ENCODE measurements at places on chromosomes 13 and 19.

DNA sequence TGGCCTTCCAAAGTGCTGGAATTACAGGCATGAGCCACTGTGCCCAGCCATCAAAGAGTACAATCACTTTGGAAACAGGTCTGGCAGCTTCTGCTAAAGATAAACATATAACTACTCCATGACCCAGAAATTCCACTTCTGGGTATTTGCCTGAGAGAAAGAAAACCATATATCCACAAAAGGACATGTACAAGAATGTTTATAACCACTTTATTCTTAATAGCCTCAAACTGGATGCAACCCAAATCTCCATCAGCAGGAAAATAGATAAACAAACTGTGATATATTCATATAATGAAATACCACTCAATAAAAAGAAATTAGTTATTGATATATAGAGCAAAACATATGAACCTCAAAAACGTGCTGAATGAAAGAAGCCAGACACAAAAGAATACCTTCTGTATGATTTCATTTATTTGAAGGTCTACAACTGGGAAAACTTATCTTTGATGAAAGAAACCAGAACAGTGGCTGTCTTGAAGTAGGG is 40.5 kb downstream of the TEX26 start:
- no peak for DNase-seq

DNA sequence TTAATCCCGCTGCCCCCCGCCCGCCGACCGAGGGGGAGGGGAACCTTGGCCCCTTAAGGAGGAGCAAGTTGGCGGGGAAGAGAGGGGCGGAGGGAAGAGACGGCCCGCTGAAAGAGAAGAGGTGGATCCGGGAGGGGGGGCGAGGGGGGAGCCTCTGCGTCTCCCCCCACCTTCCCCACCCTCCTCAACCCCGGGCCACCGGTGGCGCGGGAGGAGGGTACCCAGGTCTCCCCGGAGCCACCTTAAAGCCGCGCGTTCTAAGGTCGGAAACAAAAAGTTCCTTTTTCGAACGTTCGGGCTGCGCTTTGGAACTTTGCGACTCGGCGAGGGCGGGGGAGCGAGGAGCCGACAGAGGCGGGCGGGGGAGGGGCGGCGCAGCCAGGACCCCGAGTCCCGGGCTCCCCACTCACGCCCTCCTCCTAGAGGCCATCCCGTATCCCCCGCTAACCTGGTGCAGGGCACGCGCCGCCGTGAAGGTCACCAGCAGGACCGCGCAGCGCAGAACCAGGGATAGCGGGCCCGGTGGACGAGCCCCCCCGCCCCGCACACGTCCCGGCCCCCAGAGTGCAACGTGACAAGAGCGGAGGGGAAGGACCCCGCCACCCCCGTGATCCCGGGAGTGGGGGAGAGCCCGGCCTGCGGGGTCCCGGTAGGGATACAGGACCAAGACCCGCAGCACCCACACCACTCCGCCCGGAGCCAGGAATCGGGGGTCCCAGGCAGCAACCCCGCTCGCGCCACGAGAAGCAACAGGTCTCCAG is 659 bp downstream of the ERF start:
- peak; percentile 83 for DNase-seq

GRCh38 chr19:40465557-40466218 is at the start of gene BLVRB:
BLVRB (minus strand) TSS chr19:40465745; CDS start chr19:40465688, 57 bp downstream.
- DNase-seq = peak; percentile 99

GRCh38 chr13:111302045-111302726 is 18.3 kb upstream of the TEX29 start:
- DNase-seq = no peak

DNA sequence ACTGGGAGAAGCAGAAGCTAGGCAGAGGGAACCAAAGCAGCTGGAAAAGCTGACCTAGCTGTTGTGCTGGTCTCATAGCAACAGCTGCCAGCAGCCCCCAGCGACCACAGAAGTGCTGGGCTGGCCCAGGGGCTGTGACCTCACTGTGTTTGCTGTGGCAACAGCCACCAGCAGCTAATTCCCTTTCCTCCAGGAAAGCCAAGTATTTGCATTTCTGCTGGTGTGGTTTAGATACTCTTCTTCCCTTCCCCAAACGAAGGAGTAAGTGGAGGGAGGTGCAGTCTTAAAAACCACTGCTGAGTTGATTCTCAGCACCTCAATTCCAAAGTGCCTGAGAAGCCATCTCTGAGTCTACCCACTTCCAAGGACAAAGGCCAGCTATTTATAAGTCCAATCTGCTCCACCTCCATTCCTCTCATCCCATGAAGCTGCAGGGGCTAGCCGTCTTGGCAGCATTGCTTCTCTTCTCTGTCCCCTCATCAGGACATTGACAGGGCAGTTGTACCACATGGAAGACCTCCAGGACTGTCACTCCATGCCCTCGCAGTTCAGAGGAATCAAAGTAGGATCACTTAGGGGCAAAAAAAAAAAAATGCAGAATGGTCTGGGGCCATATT is 11.5 kb upstream of the CCDC97 start:
- no peak for DNase-seq

- no peak for DNase-seq
Measured at GRCh38 chr13:48775804-48776203, 122.1 kb downstream of the CYSLTR2 start.

GRCh38 chr13:46179491-46179908 is 2.5 kb downstream of the LCP1 start:
- peak; percentile 91 for DNase-seq

DNA sequence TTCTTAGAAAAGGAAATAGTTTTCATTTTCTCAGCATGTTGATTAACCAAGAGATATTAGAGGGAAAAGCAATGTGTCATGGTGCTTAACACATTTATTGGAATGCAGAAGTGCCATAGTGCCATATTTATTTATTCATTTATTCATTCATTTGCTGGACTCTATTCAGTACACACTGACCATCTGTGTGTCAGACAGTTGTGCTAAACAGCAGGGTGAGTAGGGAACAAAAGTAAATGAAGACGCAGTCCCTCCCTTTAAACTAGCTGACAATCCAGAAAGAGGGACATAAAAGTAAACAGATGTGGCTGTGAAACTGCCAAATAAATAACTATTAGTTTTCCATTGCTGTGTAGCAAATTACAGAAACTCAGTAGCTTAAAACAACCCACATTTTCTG is 323.7 kb downstream of the MTUS2 start:
- DNase-seq = no peak

DNA sequence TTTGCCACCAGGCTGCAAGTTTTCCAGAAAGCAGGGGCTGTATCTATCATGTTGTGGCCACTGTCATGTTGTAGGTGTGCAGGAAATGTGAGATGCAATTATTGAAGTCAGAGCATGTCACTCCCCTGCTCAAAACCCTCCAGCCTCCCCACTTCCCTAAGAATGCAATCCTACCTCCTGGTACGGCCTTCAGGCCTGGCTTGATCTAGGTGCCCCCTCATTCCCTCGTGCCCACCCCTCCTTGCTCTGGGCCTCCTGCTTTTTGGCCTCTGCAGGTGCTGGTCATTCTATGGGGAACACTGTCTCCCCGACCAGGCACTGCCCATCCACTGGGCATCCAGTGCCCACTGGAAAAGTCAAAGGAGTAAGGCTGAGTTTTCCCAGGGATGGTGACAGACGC is 28.5 kb upstream of the MATK start:
- no peak for DNase-seq

DNA sequence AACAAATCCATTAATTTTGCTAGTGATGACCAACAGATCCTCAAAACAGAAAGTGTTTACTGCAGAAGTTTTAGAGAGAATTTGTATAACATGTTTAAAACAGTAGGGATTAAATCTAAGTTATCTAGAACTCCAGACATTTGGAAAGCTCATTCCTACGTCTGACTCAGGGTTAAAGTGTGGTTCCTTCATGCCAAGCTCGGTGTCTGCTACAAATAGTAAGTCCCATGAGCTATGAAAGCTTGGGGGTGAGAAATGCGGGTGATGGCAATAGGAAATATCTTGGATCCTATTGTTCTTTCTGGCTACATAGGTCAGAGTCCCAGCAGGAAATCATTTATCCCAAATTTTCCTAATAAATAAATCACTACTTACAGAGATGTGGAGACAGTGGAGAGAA is 867.1 kb downstream of the UQCRFS1 start:
- DNase-seq = no peak

DNA sequence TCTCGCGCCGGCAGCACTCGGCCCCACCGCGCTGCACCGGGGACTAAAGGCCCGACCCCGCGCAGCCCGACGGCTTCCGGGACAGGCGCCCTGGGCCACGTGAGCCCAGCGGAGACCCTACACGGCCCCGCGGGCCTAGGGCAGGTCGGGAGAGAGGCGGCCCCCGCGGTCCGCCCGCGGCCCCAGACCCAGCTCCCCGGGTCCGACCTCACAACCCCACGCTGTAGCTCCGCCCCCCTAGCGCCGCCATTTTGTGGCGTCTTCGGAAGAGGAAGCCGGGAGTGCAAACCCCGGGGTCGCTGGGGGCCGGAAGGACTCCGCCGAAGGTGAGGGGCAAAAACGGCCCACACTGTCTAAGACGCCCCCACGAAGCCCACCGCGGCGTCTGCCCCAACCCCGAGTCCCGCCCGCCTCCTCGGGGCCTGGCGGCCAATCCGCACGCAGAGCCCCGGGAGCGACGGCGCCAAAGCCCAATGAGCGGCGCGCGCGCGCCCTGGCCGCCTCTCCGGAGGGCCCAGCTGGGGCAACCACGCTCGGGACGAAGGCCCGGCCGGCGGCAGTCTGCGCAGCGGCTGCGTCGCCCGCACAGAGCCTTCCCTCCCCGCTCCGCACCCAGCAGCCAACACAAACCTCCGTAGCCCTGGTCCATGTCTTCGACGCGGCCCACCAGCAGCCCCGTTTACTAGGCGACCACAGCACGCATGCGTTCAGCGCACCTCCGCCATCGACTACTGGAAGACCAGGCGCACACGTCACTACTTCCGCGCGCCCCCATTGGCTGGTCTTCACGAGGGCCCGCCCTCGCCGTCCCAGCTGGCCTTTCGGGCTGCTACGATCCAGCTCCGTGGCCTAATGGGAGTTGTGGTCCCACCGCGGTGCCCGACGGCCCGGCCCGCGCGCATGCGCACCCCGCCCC is at the start of gene AKAP8:
AKAP8 (minus strand) TSS at position 705 of the 916 bp plus-strand sequence; CDS start at position 649, 56 bp downstream.
- DNase-seq = peak; percentile 99

GRCh38 chr13:96090240-96091101 is 564 bp downstream of the HS6ST3 start:
- DNase-seq = no peak

- no peak for DNase-seq
Measured at GRCh38 chr19:20080656-20081055, 2.9 kb downstream of the ZNF90 start.

- no peak for DNase-seq
Measured at GRCh38 chr13:98390086-98390715, 186.7 kb downstream of the STK24 start.

DNA sequence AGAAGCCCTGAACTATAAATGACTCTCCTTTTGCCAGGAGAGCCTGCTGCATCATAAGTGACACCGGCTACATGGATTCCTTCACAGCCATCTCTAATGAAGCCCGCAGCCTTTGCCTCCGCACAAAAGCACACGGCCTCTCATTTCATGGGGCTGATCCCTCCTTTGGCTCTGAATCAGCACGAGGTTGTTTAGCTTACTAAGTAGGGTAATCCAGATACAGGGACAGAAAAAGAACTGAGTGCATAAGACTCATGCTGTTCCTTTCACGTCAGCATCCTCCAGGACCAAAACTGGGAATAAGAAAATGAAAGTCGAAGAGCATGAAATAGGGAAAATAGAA is 136.3 kb downstream of the DCT start:
- DNase-seq = no peak

DNA sequence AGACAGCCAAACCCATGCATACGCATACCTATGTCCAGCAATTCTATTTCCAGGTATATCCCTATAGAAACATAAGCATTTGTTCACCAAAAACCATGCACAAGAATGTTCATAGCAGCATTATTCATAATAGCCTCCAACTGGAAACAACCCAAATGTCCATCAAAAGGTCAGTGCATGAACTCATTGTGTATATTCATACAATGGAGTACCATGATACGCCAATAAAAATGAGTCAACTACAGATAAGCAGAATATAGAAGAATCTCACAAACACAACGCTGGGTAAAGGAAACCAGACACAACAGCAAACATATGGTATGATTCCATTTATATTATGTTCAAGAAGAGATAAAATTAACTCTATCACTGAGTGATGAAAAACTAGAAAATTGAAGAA is 23.8 kb downstream of the DEDD2 start:
- DNase-seq = no peak

- no peak for DNase-seq
Measured at GRCh38 chr13:109812382-109812781, 26.0 kb upstream of the IRS2 start.

DNA sequence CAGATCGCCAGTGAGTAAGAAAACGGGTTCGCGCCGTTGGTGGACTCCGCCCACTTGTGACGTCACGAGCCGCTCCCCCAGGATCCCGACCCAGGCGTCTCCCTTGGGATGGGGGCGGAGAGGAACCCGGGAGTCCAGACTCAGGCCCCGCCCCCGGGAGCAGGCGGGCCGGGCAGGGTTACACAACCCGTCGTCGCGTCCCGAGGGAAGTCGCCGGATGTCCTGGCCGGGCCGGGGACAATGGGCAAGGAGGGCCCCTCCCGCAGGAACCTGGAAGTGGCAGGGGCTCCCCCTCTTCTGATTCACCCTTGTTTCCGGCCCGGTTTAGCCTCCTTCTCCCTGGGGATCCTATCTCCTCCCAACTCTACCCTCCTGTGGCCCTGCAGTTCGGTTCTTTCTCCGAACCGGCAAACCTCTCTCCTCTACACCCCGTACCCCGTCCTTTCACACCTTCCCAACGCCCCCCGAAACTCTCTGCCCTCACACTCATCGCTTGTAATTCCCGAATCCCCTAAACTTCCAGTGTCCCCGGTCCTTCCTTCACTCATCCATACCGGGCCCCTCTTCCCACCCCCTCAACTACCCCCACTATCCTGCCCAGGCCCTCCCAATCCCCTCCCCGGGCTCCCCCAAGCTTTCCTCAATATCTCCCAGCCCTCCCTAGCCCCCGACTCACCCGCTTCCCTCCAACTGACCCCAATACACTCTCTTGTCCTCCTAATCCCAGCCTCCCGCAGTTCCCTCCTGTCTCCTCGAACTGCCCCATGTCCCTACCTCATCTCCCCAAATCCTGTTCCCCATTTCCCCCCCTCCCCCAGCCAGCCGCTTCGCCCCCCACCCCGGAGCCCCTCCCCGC is 20.0 kb upstream of the ERCC1 start:
- no peak for DNase-seq

GRCh38 chr13:22017226-22017625 is 346.4 kb downstream of the FGF9 start:
- DNase-seq = no peak

- DNase-seq = no peak
Measured at GRCh38 chr19:49710372-49710951, 19.5 kb downstream of the CPT1C start.

DNA sequence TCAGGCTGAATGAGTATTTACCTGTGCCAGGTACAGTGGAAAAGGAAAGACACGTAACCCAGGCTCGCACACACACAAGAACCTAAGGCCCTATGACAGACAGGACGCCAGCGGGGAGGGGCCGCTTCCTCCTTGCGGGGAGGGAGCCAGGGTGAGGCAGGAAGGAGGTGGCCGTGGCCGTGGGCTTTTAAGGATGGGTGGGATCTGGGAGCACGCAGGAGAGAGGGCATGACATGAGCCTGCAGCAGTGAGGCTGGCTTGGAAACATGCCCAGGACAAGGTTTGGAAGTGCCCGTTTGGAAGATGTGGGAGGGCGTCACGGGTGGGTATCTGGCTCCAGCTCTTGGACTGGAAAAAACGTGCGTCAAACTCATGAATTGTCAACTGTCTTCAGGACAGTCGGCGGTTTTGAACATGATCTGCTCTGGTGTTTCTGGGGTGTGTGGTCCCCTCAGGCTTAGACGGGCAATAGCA is 20.1 kb downstream of the SH3GL1 start:
- DNase-seq = no peak

GRCh38 chr13:33537026-33537425 is 251.5 kb upstream of the STARD13 start:
- DNase-seq = no peak
